ENCODE measurements at places on chromosomes 6 and 20.

GRCh38 chr6:1181939-1182605 is 129.8 kb upstream of the FOXQ1 start:
- DNase-seq, result no peak

GRCh38 chr20:57773059-57773815 is 63.4 kb upstream of the PMEPA1 start:
- no peak for DNase-seq

DNA sequence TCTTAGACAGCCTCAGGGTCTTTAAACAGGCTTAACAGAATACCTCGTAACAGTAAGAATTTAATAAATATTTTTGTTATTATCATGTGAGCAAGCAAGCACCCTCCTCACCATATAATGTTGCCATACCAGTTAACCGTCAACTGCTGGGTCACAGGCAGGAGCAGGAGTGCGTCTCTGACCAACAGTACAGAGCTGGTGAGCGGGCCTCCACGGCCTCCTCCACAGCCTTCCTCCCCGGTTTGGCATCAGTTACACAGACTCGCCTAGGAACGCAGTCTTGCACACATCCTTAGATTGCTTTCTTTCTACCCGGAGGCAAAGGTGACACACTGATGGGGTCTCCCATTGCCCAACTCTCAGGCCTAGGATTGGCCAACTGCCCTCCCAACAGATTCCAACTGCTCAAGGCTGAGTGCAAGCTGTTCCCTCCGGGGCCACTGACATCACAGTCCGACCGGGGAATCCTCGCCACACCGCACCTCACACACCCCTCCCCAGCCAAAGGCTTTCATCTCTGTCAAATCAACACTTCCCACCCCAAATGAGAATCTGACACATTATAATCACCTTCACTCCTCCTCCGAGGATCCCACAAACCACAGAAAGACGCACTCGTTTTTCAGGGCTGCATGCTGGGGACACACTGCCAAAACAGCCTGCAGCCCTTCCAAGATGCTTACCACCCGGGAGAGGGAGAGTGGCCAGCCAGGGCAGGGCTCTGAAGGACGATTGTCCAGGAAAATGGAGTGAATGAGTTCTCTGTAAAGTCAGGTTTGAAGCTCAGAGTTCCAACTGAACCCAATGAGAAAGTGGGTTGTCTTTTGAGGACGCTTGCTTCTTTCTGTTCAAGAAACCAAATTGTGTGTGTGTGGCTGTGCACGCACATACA is 63.2 kb downstream of the PDE10A start:
- no peak for DNase-seq

DNA sequence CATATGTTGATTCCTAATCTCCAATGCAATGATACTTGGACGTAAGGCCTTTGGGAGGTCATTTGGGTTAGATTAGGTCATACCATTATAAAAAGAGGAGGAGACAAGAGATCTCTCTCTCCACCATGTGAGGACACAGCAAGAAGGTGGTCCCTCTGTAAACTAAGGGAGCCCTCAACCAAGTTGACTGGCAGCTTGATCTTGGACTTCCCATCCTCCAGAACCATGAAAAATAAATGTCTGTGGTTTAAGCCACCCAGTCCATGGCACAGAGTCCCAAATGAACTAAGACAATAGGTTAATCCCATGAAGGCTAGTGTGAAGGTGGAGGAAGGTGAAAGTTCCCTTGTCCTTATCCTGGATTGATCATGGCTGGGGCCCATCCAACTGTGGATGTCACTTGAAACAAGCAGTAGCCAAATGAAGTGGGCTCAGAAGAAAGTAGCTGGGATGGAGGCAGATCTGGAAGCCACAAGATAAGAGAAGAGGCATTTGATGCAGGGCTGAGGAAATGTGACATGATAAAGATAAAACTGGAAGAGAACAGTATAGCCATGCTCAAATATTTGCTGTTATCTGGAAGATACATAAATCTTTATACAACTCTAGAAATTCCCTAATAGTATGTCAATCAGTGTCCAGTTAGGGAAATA is 99.9 kb downstream of the BANF2 start:
- no peak for DNase-seq

DNA sequence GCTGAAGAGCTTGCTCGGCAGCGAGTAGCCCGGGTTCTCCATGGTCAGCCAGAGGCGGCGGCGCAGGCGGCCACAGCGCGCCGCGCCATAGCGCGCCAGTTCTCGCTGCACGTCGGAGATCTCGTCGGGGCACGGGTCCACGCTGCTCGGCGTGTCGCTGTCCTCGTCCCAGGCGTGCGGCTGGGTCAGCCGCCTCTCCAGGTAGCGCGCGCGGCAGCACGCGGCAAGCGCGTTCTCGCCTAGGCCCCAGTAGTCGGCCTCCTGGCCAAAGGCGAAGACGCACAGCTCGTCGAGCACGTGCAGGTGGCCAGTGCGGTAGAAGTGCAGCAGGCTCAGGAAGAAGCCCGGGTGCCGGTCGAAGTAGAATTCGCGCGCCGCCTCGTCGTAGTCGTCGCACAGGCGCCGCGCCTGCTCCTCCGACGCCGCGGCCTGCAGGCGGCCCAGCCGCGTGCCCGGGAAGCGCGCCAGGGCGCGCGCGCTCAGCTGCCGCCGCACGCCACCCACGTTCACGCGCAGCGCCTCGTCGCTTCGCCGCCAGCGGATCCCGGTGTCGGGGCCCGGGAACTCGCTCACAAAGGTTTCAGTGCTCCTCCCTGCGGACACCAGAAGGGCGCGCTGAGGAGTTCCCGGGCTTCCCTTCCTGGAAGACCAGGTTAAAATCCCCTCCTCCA is 2.7 kb downstream of the KCNS1 start:
- DNase-seq, result no peak

All from stimulated activated CD8-positive, alpha-beta memory T cell treated with anti-CD3 and anti-CD28 coated beads, Interleukin-15, amount 100 ng/mL, for 24 hours (primary cell).